ENCODE measurements at places on chromosomes 6 and 20.

DNA sequence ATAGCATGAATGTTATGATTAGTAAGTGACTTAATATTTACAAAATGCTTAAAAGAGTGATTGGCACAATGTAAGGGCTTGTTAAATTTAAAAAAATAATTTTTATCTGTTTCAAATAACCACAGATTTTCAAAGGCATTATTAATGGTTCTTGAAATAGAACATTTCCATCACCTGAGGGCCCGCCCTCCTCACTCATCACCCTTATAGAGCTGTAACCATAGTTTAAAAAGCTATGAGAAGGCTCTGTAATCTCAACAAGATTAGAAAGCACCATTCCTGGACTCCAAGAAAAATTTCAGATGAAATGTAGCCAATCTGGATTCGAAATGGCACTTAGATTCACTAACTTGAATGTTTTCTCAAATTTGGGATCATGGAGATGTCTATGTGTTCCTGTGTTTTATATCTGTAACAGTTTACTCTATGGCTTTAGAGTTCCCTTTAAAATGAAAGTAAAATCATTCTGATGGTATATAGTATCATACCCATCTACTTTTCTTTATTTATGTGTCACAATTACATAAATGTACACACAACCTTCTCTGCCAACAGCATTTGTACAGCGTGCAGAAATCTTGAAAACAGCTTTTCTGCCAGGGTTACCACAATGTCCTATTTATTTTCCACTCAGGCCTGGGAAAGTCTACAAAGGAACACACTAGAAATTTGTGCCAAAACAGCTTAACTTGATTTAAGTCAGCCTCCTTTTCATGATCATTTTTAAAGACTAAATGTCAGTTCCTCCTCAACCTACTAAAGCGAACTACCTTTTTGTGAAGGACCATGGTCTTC lies 207.7 kb downstream of the TBX18 start:
- no peak for DNase-seq

DNA sequence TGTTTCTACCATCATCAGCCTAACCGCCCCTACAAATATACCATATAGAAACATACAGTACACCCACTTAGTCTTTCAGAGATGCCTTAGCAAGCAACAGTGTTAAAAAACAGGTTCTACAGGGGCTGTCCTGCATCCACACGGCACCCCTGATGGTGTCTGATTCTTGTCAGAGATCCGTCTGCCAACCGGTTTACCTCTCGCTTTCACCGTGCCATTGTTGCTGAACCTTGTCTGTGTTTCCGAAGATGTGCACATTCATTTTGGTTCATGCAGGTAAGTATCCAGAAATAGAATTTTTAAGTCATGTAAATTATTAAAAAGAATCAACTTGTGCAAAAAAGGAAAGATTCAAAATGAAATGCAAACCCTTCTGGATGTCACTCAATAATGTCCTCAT lies 52.9 kb downstream of the EPHA7 start:
- no peak for DNase-seq

- DNase-seq = no peak
Observed at GRCh38 chr6:110646951-110647910, 168.0 kb downstream of the CDK19 start.

DNA sequence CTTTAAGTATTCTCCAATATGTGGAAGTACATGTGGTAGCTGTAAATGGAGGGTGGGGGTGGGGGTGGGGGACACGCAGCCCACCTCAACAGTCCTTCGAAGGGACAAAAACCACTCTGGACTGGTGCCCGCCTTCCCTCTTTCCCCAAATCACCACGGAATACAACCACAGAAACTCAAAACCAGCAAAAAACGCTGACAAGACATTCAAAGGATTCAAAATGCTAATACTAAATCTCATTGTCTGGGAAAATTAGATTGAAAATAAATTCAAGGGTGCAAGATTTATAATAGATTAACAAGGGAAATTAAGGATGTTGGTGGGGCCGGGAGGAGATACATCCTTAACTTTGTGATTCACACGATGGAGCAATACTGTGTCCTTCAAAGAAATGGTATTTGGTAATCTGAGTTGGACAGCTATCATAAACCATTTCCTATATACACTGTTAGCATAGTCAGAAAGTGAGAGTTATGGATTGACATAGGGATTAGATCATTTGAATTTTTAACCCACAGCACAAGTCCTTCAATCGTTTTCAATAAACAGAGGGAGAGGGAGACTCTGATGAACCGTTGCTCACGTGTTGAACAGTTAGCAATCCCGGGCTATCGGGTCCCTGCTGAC lies 766 bp upstream of the TBC1D22B start:
- no peak for DNase-seq

GRCh38 chr20:3092611-3093379 lies 8.3 kb upstream of the AVP start:
- DNase-seq = no peak

- DNase-seq = no peak
Observed at GRCh38 chr6:42158011-42158410, 15.2 kb upstream of the GUCA1A start.

DNA sequence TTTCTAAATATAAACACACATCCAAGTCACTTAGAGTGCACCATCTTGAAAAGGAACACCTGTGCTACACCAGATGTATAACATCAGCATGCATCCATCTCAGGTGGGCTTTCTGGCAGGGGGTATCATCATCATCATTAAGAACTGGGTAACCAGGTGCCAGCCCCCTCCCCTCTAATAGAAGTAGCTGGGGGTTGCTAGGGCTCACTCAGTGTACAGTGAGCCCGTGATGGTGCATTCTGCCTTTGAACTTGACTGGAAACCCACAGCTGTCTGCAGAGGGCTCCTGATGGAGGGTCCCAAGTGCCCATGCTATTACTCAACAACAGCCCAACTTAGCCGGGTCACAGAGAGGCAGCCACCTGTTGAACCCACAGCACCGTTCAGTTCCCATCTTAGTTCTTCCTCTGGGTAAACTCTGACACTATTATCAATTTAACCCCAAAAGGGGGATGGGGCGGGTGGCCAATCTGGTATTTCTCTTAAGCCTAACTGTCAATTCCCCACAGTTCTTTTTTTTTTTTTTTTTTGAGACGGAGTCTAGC lies 32.7 kb upstream of the CCND3 start:
- DNase-seq = no peak

- no peak for DNase-seq
Observed at GRCh38 chr6:170459451-170459850, 93.7 kb downstream of the PSMB1 start.

DNA sequence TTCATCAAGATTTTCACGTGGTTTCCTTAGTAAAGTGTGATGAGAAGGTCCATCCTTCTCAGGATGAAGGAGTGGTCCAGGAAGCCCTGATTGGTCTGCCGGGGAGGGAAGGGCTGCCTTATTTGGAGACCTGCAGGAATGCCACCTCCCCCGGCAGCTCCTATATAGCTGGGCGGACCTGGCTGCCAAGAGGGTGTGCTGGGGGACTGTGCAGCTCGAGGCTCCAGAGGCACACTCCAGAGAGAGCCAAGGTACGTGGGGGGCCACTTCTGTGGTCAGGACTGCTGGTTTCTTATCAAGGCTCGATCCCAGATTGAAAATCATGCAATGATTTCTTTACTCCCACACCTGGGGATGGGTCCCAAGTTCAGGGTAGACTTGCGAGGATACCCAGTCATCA lies at the start of gene PRND:
Gene PRND (plus strand): TSS at position 191 of the 400 bp plus-strand sequence. CDS start 2,643 bp downstream, outside the sequence.
- DNase-seq = no peak

DNA sequence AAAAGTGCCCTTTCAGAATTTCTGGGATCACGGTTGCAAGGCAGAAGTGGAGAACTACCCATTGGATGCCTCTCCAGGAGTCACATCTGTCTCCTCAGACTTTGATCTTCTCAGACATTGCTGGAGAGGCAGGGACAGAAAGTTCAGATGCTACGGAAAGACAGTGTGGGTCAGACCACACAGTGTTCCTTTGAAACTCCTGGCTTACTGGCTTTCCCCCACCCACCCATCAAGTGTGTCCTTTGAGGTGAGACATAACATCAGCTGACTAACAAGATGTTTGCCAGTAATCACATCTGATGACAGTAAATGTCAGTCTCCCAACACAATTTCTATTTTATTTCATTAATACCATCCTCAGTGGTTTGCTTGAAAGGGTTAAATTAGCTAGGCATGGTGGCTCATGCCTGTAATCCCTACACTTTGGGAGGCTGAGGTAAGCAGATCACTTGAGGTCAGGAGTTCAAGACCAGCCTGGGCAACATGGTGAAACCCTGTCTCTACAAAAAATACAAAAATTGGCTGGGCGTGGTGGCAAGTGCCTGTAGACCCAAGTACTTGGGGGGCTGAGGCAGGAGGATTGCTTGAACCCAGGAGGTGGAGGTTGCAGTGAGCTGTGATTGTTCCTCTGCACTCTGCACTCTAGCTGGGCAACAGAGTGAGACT lies 67.2 kb upstream of the SNX9 start:
- no peak for DNase-seq

DNA sequence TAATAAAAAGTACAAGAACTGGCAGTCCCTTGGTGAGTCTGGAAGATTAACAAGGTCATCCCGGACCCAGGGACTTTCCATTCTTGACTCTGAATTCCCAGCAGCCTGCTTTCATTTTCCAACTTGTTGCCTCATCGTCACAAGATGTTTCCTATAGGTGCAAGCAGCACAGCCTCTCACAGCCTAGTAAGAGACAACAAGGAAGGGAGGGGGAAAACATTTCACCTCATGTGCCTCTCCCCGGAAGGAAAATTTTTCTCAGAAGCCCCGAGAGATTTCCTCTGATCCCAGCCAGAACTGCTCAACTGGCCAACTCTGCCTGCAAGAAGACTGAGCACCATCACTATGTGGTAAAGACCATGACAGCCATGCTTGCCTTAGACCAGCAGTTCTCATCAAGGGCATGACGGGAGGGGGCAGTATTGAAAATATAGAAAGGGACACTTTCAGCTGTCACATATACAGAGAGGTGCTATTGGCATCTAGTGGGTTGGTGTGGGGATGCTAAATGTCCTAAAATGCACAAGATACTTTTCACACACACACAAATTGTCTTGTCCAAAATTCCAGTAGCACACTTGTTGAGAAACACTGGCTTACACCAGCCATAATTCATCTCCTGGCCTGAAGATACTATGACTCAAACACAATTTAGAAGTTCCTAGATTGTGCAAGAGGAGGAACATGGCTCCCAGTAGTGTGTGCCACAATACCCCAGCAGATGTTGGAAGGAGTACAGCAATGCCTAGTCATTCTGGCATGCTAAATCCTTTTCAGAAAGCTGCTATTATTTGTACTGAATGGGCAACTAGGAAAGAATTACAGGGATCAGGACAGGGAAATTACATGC lies 10.8 kb upstream of the WTAP start:
- no peak for DNase-seq

GRCh38 chr6:22917344-22917743 lies 348.0 kb downstream of the HDGFL1 start:
- no peak for DNase-seq

GRCh38 chr20:13683833-13684232 lies 45.1 kb upstream of the TASP1 start:
- no peak for DNase-seq

- DNase-seq = no peak
Observed at GRCh38 chr20:364905-365794, 15.4 kb upstream of the TRIB3 start.

DNA sequence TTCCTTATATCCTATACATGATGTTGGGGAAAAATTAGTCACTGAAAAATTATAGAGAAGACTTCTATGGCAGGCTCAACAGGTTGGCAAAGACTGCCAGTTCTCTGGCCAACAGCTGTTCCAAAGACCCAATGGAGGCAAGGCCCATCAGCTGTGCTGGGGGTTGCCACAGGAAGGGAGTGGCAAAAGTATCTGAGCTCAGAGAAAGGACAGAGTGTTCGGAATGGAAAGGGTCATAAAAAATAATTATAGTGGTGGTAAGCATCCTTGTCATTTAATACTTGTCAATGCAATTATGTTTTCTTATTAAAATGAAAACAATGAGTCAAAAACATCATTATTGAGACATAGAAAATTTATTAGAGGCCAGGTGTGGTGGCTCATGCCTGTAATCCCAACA lies 36.1 kb downstream of the FASTKD5 start:
- DNase-seq = no peak

DNA sequence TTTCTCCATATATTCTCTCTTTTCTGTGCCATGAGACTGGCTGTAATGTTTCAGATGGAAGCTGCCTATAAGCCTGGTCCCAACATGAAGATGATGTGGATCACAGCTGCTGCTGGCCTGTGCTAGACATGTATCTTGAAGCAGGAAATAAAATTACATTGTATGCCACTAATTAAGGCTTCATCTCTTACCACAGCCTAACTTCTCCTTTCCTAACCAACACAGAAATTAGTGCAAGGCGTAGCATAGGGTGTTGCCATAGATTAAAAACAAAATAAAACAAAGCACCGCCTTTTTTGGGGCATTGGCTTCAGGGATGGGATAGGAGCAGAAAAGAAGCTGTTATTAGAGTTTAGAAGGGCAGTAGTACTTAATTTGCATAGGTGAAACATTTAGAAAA lies 4.7 kb upstream of the SLC17A4 start:
- no peak for DNase-seq

DNA sequence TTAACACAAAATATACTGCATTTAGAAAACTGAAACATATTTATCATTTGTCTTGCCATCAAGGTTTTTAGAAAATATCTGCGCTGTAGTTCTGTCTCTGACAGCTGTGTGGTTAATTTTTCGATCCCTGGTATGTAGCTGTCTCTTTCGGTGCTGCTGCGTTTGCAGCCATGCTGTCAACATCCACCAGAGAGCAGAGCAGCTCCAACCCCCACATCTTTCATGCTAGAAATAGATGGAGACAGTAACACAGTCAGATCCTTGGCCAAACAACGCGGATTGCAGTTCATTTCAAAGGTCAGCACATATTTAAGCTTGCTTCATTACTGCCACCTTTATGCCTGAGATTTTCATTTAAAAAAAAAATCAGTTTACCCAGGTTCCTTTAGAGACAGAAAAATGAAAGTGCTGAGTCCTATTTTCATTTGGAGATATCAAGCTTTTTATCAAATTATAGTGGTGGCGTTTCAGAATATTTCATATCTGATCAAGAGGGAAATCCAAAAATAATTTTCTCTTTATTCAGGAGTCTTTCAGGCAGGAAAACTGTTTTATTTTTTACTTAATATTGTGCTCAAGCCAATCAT lies 157.7 kb upstream of the MMS22L start:
- DNase-seq = no peak

GRCh38 chr6:119161438-119161837 lies 83.0 kb upstream of the FAM184A start:
- DNase-seq = no peak

GRCh38 chr20:40634891-40635290 lies 54.1 kb downstream of the MAFB start:
- no peak for DNase-seq

DNA sequence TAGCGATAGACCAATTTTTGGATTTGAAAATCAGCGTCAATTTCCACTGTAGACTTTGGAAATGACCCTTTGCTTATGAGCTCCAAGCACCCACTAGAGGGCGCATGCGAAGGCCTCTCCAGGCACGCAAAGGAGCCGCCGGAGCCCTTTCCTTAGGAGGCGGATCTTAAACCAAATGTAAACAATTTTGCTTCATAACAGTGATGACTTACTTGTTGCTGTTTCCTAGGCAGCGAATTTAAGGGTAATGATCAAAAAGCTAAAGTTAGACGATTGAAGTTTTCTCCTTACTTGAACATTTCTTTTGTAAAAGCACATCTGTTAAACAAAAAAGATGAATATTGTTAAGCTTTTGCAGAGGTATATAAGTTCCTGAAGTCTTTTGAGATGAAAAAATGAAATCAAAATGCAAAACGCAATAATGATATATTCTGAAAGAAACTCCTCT lies 29.2 kb upstream of the EXOC2 start:
- DNase-seq = no peak

Measured in glomerular endothelial cell (primary cell).